ENCODE measurements at places on chromosomes 16 and 17.
A peak's percentile ranks its signal among the peaks of the same experiment; 100 is the strongest.

GRCh38 chr16:57544124-57544653 is 1.7 kb downstream of the ADGRG5 start:
- DNase-seq = peak; percentile 99

DNA sequence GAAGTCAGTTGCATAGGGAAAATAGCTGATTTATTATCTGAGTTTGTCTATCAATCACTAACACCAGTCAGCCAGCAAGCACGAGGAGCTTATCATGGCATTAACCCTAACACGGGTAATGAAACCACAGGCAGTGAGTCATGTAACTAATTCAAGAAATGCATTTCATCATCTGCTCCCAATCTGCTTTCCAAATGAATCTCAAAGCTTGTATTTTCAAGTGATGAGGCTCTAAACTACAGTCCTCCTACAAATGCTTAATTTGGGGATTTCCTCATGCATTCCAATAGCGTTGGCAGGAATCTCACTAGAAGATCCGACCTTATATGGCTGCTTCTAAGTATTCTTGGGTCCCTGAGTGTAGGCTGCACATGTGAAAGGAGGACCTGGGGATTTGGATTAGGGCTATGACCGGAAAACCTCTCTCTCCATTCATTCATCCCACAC is 118.4 kb upstream of the HSBP1 start:
- DNase-seq = peak; percentile 95

DNA sequence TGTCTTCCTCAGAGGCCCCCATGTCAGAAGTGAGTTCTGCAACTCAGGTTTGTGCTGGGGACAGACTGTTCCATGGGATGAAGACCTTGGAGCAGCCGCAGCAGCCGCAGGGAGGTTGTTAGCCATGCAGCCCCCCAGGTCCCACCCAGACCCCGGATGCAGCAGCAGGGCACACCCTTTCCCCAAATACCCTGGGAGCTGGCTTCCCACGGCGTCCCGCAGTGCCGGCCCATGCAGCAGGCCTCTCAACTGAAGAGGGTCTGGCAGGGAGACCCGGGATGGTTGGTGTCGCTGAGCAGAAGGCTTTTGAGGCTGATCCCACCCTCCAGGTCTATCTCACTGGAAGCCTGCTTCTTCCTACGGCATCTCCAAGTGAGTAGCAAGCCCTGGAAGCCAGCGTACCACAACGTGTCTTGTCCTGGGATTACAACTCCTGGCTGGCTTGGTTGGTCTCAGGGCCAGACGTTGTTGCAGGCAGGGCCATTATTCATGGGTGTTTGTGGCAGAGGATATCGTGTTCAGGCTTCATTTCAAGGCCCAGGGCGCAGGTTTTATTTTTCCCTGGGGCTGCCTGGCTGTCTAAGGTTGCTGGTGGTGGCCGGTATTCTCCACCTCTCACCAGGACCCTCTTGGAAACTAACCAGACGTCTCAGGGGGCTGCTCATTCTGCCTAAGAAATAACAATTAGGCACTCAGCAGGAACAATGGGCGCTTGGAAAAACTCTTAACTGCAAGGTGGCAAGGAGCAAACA is 223.2 kb downstream of the C16orf95 start:
- DNase-seq = no peak

- DNase-seq = no peak
Measured at GRCh38 chr16:84227548-84227947, 12.3 kb downstream of the KCNG4 start.

GRCh38 chr17:37725601-37726146 is 19.2 kb downstream of the HNF1B start:
- no peak for DNase-seq

DNA sequence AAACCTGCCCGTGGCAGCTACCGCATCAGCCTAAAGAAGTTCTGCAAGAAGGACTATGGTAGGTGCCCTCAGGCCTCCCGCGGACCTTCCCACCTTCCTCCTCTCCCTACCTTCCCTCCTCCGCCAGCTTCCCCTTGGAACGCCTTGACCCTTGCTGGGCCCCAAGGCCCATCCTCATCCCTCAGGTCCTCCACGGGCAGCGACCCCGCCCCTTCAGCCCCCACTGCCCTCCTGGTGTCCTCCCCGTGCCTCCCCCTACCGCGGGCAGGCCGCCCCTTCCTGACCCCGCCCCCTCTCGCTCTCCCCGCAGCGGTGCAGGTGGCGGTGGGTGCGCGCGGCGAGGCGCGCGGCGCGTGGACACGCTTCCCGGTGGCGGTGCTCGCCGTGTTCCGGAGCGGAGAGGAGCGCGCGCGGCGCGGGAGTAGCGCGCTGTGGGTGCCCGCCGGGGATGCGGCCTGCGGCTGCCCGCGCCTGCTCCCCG is 1.4 kb upstream of the TBC1D24 start:
- no peak for DNase-seq

GRCh38 chr17:74146196-74146595 is 57.3 kb upstream of the RPL38 start:
- no peak for DNase-seq

- no peak for DNase-seq
Measured at GRCh38 chr16:78461496-78462287, 362.2 kb downstream of the WWOX start.

GRCh38 chr16:58422809-58423208 is 30.5 kb downstream of the GINS3 start:
- DNase-seq = no peak

- no peak for DNase-seq
Measured at GRCh38 chr16:70258065-70258464, 6.3 kb upstream of the EXOSC6 start.

DNA sequence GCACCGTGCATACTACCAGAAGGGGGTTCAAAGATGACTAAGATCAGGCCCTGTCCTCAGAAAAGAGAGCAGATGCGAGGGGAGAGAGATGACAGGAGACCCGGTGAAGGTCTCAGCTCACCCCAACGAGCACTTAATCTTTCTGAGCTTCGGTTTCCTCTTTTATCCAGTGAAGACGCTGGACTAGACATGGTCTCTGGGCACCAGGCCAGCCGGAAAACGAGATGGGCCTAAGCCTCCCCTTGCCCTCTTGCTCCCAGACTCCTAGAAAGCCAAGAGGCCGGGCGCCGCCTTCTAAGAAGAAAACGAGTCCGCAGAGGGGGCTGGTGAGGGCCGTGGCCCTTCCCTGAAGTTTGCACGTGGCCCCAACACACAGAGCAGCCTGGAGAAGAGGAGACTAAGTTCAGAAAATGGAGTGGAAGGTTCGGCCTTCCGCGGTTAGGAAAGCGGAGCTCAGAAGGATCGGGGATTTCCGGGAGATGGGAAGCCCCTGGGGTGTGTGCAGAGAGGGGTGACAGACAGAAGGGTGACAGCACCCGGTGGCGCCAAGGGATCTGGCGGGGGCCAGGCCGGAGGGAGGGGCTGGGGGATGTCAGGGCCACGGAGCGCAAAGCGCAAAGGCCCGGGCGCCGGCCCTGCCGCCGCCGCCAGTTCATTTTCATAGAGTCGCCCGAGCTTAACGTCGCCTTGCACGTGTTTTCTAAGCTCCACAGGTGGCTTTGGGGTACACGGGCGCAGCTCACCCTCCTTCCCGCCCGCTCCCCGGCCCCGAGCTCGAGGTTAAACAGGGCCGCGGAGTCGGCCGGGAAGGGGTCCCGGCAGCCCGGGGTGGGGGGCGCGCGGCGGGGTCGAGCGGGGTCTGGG is 42.1 kb upstream of the BHLHA9 start:
- peak; percentile 49 for DNase-seq

DNA sequence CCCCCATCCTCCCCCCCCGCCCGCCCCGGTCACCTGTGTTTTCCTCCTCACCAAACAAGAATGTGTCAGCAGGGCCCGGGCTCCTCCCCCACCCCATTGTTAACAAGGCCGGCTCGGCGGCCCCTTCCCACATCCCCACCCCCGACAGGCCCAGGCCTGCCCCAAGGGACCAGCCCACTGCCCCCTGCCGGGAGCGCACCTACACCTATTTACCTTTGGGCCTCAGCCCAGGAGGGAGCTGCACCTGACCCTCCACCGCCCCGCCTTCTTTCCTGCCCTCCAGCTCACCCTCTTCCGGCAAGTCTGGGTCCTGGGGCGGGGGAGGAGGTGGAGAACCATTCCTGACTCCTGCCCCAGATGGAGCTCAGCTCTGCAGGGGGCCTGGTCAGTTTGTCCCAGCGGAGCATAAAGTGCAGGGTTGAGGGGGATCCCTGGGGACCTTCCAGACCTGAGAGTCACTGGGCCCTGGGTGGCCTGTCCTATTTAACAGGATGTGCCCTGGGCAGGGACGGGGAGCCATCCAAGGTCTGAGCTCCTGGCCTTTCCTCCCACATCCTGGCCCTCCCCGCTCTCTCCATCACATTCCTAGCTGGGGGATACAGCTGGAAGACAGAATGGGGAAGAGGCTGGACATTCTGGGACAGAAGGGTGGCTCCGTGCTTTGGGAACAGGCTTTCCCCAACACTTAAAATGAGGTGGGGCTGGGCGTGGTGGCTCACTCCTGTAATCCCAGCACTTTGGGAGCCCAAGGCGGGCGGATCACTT is 8.3 kb downstream of the FOXJ1 start:
- DNase-seq = no peak

GRCh38 chr17:9291912-9292560 is 270.7 kb downstream of the NTN1 start:
- DNase-seq = peak; percentile 24

- DNase-seq = no peak
Measured at GRCh38 chr17:49523706-49524472, 28.8 kb downstream of the NGFR start.

- DNase-seq = no peak
Measured at GRCh38 chr16:12627394-12627793, 176.3 kb downstream of the CPPED1 start.

DNA sequence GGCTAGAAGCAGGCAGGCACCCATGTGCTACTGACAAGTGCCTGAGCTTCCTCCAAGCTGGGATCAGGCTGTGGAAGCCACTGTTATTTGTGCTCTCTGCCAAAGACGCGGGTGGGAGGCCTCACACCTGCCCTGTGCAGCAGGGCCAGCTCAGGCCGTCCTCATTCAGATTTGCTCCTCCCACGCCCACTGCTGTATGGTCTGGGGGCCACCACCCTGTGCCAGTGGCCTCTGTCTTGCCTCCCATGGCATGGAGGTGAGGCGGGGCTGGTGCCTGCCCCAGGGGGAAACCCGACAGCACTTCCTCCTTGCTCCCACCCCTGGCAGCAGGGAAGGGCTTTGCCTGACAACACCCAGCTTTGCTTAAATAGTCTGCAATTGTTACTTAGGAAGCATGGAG is 356.5 kb upstream of the CDH8 start:
- DNase-seq = no peak

GRCh38 chr17:73091770-73092522 is 542 bp downstream of the SLC39A11 start:
- DNase-seq = peak; percentile 67

- DNase-seq = no peak
Measured at GRCh38 chr17:76365256-76365903, 11.7 kb upstream of the PRPSAP1 start.

- peak; percentile 58 for DNase-seq
Measured at GRCh38 chr17:49361129-49361901, 735 bp downstream of the ZNF652 start.

DNA sequence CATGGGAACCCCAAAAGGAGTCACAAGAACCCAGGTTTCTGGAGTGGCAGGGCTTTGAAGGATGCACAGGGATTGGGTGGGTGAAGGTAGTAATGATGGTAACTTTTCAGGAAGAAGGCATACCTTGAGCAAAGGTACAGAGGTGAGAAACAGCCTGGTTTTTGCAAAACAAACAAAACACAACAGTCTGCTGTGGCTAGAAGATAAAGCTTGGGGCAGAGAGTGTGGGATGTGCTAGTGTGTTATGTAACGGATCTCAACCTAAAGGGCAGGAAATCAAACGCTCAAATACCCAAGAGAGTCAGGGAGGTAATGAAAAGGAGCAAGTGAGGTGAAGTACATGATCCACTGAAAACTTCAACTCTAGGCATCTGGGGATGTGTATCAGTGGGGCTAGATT is 4.6 kb downstream of the PTGES3L start:
- DNase-seq = no peak

DNA sequence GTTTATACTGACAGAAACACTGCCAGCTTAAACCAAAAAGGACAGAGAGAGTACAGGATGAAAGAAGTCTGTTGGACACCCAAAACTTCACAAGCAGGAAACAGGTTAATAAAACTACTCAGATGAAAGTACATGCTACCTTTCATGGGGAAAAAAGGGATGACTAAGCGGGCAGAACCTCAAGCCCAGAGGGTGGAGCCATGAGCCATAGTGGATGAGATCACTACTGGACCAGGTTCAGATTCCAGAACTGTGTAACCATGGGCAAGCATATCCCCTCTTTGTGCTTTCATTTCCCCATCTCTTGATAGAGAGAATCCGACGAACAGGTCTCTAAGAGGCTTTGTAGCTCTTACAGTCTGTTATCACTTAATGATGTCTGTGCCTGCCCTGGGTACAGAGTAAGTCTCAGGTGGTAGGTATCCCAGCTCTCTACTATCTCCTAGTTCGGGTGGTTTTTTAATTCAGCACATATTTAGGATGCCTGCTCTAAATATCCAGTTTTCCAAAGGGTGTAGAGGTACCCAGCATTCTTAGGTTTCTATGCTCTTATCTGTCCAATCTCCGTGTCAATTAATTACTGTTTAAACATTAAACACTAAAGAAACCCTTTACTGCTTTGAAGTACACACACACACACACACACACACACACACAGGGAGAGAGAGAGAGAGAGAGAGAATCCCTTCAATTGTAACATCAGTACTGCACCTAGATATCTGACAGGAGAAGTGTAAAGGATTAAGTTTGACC is 206.7 kb downstream of the ZNF423 start:
- no peak for DNase-seq

DNA sequence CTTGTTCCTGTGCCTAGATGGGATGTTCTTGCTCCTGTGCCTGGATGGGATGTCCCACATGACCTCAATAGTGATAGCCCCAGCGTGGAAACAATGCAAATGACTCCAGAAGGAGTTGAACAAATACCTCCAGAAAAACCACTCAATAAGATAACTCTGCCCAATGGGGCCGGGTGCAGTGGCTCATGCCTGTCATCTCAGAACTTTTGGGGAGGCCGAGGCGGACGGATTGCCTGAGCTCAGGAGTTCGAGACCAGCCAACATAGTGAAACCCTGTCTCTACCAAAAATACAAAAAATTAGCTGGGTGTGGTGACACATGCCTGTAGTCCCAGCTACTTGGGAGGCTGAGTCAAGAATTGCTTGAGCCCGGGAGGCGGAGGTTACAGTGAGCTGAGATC is 15.2 kb upstream of the LITAF start:
- DNase-seq = no peak

- DNase-seq = no peak
Measured at GRCh38 chr17:66783656-66784381, 51.1 kb upstream of the CACNG5 start.

- DNase-seq = no peak
Measured at GRCh38 chr17:1272701-1273100, 2.5 kb downstream of the BHLHA9 start.

GRCh38 chr16:67329901-67330300 is 3.3 kb downstream of the LRRC36 start:
- no peak for DNase-seq

Data from MV-4-11 (cell line).